ENCODE measurements at places on chromosomes 2 and 18. TPM values are rescaled to one million over a fixed set of nuclear protein-coding genes. Genes with fewer than 3 reads are reported as not detected.

DNA sequence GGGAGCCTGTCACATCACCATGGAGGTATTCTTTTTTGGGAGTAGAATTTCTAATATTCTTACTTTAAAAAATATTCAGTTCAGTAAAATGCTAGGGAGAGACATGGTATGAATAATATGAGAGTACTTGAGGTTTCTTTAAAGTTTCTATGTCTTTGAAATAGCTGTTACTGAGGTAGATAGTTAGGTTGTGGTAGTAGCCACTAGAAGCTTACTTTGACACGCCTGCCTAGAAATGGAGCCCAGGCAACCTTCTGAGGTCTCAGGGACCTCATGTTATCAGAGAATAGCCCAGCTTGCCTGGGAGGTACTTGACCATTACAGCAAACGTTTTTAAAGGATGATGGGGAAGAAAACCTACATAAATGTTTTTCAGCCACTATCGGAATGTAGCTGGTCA, 131.2 kb downstream of the AGPS start:
- no peaks in the 10 kb centered on the region for H3K27me3 ChIP-seq
- DNase-seq, result no peak
- no peak overlapping the region for H3K4me3 ChIP-seq
- H3K4me1 ChIP-seq, result no peaks in the 10 kb centered on the region
- 0 out of 2 replicates have a peak, but pooled peaks cover 15% of the 10 kb centered on the region for H3K36me3 ChIP-seq

- H3K27me3 ChIP-seq, result no peaks in the 10 kb centered on the region
- H3K27ac ChIP-seq, result no peak overlapping the region
- H3K4me3 ChIP-seq, result no peak overlapping the region
- DNase-seq, result no peak
- H3K36me3 ChIP-seq, result no peaks in the 10 kb centered on the region
These were observed 318.7 kb downstream of the MEIS1 start for GRCh38 chr2:66753660-66754059.

- H3K4me1 ChIP-seq, result no peaks in the 10 kb centered on the region
- no peaks in the 10 kb centered on the region for H3K27me3 ChIP-seq
- H3K27ac ChIP-seq, result no peak overlapping the region
- H3K4me3 ChIP-seq, result no peak overlapping the region
- H3K36me3 ChIP-seq, result no peaks in the 10 kb centered on the region
- no peak for DNase-seq
These were observed 41.5 kb upstream of the CHRNA1 start for GRCh38 chr2:174805803-174806202.

Gene G6PC2
- total RNA-seq, result not detected

Gene SLC11A1
- 0.35 TPM for total RNA-seq

Gene TNFRSF11A
- 6.3 TPM for total RNA-seq

Data from PC-9 (cell line).